ENCODE measurements at places on chromosomes 3 and 15.

DNA sequence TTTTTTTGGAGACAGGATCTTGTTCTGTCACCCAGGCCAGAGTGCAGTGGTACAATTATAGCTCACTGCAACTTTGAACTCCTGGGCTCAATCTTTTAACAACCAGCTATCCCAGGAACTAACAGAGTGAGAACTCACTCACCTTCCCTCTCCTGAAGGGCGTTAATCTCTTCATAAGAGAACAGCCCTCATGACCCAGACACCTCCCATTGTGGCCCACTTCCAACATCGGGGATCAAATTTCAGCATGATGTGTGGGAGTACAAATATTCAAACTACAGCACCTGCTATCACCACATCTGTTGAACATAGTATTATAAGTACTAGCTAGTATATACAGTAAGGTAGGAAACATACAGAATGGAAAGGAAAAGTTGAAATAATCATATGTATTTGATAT is 132.5 kb downstream of the DOCK3 start:
- DNase-seq, result no peak

- DNase-seq, result no peak
Observed at GRCh38 chr15:78032671-78033070, 44.8 kb downstream of the TBC1D2B start.

DNA sequence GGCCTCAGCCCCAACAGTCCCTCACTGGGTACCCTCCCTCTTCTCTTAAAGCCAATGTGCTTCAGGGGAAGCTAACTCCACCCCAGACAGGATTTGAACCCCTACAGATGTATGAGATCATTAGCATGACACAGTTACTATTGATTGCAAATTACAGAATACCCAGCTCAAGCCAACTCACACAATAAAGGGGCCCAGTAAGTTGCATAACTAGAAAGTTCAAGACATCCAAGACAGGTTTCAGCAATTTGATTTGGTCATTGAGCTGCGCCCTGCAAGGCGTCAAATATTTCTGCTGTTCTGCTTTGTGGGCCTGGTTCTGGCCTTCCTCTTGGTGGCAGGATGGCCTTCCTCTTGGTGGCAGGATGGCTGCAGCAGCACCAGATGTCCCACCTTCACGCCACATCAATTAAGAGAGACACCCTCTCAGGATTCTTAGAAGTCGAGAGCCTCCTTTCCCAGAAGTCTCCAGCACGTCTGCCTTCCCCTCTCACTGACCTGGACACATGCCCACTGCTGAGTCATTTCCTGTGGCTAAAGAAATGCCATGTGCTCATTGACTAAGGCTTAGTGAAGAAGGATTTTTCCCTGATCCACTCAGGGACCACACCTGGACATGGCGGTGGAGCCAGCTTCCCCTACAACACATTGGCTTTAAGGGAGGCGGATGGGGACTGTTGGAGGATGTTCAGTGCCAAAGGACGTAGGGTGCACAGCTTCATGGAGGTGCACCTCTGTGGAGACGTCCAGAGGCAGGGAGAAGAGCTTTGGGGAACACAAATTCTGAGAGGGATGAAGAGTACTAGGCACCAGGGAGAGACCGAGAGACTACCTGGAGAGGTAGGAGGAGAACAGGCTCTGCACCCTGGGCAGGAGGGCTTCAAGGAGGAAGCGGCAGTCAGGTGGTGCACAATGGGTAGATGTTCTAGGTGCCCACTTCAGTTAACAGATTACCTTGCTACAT is 49.1 kb downstream of the DNASE1L3 start:
- DNase-seq, result no peak

GRCh38 chr15:69992348-69992747 is 105.4 kb downstream of the TLE3 start:
- no peak for DNase-seq

- DNase-seq, result no peak
Observed at GRCh38 chr3:89467898-89468363, 360.5 kb downstream of the EPHA3 start.

GRCh38 chr3:59783468-59783988 is 733.7 kb upstream of the CFAP20DC start:
- no peak for DNase-seq

DNA sequence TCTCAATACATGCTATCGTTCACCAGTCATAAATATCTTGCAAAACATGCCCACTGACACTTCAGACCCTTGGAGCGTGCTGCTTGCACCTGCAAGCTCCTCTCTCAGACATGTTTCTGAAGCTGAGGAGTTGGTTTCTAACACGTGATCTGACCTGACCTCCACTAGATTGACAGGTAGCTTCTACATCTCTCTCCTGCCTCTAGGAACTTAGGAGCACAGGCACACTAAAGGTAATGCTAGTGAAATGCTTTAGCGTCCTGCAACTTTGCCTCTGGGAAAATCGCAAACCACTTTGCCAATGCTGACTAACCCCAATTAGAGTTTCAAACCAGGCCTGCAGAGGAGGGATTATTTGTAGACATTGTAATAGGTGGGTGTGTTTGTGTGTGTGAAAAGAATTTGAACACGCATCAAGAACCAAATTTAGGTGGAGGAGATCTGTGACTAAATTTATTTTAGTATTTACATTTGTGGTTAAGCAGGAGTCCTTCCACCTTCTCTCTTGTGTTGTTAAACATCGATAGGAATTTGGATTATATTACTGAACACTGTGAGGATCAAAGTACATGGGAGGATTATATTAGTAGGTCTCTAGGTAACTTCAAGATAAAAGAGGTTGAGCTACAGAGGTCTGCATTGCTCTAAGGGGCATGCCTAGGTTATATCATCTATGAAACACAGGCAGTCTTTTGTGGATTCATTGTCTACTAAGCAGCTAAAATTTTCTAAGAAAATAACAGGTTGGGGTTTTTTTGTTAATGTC is 86.7 kb upstream of the ZBED2 start:
- DNase-seq, result no peak

DNA sequence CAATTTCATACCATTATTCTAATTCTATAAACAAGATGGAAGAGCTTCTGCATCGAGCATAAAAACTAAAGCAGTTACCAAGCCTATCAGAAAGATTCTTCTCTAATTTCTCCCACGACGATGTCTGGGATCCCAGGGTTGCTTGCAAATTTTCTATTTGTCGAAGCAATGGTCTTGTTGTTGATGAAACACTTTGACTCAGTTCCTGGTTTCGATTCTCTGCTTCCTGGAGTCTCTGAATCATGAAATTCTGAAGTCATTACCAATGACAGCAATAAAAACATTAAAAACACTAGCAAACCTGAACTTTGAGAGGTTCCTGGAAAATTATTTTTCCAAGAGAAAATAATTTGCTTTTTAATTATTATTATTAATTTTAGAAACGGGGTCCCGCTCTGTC is 18.7 kb downstream of the TMF1 start:
- DNase-seq, result no peak

DNA sequence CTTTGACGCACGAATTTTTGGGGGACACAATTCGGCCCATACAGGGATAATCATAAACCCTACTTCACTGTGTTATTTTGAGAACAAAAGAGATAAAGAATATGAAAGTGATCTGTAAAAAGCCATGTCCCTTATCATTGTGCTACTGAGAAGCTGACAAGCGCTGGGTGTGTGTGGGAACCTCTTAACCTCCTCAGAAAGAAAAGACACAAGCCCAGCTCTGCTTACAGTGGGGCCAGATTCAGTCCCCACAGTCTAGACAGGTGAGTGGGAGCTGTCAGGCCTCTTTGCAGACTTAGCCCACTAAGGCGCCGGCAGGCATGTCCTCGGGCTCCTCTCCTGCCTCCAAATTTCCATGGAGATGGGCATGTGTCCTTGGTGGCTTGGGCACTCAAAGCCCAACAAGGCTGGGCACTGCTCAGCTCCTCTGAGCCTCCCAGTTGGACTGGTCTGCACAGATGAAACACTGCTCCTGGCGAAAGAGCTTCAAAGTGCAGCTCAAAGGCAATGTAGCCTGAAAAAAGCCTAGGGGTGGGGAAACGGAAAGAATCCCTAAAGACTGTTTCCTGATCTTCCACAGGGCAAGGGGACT is 64.4 kb upstream of the ETV5 start:
- DNase-seq, result no peak

DNA sequence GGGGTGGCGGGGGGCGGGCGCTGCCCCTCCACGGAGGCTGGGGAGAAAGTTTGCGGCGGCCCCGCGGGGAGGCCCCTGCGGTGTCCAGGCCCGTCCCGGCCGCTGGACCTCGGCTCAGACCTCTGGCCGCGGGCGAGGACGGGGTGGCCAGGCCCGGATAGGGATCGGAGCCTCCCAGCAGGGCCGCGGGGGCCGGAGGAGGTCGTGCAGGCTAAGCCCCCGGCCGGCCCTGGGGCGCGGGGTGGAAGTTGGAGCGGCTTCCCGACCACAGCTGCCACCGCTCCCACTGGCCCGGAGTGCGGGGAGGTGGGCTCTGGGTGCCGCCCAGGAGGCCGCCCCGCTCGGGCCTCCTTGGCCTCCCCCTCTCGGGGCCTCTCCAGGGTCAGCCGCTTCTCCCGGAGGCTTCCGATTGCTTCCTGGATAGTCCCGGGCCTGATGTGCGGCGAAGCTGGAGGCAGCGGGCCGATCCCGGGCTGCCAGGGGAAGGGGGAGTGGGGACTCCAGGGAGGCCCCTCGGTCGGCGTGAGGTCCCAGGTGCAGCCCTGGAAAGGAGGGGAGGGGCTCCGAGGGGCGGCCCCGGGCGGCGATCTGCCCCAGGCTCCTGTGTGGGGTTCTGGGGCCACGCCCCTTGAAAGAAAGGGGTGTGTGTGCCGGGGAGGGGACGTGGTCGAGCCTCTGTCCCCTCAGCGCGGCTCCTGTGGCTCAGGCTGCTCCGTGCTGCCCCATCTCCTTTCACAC is 907 bp downstream of the PLXNA1 start:
- DNase-seq, result no peak

DNA sequence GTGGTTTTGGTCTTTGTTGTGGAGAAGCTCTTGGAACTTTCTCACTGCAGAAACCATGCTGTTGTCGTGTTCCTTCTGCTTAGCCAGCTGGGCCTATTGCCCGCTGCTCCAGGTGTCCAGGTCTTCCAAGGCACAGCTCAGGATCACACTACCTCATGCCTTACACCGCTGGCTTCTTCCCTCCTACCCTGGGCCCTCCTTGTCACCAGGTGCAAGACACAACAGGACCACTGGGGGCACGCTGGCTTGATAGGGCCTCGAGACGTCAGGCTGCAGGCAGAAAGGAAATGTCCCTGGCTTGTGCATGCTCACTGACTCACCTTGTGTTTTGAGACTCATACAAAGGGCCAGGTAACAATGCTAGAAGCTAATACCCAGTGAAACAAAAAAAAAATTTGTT is 32.3 kb downstream of the PAQR9 start:
- DNase-seq, result no peak

- DNase-seq, result no peak
Observed at GRCh38 chr3:64240396-64240795, 15.1 kb upstream of the PRICKLE2 start.

- no peak for DNase-seq
Observed at GRCh38 chr15:70355275-70355795, 257.6 kb upstream of the TLE3 start.

DNA sequence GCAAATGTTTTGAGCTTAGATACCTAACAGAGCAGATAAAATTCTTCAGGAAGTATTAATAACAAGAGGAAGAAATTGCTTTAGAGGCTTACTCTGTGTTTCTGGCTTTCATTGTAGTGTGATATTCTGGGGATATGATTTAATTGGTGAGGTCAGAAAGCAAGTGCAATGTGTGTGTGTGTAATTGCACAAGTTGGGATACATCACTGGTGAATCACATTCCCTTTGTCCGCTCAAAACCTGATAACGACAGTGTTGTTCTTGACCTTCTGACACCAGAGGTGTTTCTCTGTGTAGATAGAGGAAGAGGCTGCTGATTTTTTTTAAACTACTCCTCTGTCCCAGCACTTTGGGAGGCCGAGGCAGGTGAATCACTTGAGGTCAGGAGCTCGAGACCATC is 161.1 kb downstream of the CACNA2D3 start:
- no peak for DNase-seq

DNA sequence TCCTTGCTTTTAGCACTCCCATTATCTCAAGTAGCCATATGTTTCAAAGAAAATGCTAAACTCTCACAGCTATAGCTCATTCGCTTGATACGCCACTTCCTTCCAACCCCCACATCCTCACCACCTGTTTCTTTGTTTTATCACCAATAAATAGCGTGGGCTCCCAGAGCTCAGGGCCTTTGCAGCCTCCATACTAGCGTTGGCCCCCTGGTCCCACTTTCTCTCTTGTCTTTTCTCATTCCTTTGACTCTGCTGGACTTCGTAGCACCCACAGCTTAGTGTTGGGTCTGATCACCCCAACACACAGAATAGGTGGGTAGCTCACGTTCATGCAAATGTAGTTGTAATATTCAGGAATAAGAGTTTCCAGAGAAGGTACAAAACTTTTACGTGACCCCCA is 4.1 kb upstream of the GPD1L start:
- DNase-seq, result no peak

DNA sequence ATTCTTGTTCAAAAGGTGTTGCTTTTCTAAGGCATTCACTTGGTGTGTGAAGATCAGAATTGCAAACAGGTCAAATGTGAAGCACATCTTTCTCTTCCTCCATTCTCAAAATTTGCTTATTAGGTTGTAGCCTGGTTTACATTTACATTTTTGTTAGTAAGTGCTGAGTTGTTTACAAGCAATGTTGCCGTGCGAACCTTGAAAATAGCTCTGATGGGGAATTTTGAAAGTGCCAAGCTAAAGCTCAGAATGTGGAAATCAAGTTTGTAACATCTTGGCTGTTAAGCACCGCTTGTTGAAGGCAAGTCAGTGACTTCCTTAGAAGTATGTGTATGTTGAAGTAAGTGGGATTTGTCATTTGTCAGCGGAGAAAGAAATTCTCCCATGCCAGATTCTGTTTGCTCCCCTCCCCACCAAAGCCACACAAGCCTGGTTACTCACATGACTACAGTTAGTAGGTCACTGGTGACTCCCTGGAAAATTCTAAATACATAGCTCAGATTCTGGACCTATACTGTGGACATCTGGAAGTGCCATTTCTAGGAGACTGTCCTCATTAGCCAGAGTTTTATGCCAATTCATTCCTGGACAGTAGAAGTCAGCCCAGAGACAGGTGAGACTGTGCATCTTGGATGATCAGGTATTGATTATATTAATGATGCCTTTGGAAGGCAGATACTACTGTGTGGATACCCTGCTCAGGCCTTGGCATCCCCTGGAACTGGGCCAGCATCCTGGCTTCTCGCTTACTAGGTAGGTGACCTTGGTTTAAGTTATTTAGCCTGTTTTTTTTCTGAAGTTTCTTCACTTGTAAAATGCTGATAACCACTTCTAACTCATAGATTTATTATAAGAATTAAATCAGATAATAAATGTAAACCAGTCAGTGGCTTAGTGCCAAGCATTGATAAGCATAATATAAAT is 390.6 kb upstream of the SEMA6D start:
- DNase-seq, result no peak

- no peak for DNase-seq
Observed at GRCh38 chr15:92925454-92925853, 25.3 kb downstream of the CHD2 start.
